ENCODE measurements at places on chromosomes 13 and 19. TPM values are rescaled to one million over a fixed set of nuclear protein-coding genes. Genes with fewer than 3 reads are reported as not detected.

GRCh38 chr19:30634131-30634830 lies 262.1 kb downstream of the ZNF536 start:
- H3K27ac ChIP-seq = no peak overlapping the region

- peaks cover 100% of the 10 kb centered on the region for H3K4me1 ChIP-seq
- H3K27me3 ChIP-seq = no peaks in the 10 kb centered on the region
- H3K27ac ChIP-seq = peak overlapping the region; percentile 98
- no peaks in the 10 kb centered on the region for H3K36me3 ChIP-seq
Observed at GRCh38 chr19:13057744-13058143, 44.9 kb downstream of the LYL1 start.

DNA sequence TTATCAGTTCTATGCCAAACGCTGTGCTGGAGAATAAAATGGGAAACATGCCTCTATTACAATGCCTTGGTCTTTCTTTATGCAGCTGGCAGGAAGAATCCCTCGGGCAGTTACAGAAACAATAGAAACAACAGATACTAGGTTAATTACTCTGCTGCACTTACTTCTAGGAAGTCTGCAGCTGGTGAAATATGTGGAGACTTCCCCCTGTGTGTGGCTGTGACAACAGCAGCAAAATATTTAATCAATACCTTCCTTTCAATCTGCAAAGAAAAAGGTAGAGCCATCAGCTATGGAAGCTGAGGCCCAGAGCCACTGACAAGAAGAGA lies 9.9 kb downstream of the STOML3 start:
- no peak overlapping the region for H3K27ac ChIP-seq
- no peaks in the 10 kb centered on the region for H3K36me3 ChIP-seq
- H3K4me1 ChIP-seq = no peaks in the 10 kb centered on the region
- no peaks in the 10 kb centered on the region for H3K27me3 ChIP-seq

- H3K4me1 ChIP-seq = peaks cover 16% of the 10 kb centered on the region
- no peak overlapping the region for H3K4me3 ChIP-seq
- no peaks in the 10 kb centered on the region for H3K36me3 ChIP-seq
- no peak overlapping the region for H3K27ac ChIP-seq
Observed at GRCh38 chr19:39303373-39304184, 7.4 kb downstream of the IFNL1 start.

DNA sequence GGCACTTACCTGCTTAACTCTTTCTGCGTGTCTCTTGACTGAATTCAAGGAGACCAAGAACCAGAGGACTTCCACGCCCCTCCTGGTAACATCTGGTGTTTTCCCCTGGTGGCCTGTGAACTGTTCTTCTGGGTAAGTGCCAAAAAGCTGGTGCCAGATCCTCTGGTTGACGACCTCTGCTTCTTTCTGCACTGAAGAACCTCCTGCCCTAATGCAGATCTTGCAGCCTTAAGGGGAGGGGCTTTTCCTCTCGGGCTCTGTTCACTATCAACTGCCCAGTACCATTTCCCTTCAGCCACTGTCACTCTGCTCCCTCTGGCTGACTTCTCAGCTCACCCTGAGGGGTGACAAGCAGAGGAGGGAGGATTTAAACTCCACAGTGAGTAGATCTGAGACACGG lies 6.1 kb upstream of the ERVV-1 start:
- no peaks in the 10 kb centered on the region for H3K36me3 ChIP-seq
- H3K27ac ChIP-seq = no peak overlapping the region
- no peaks in the 10 kb centered on the region for H3K4me1 ChIP-seq
- DNase-seq = no peak
- no peaks in the 10 kb centered on the region for H3K27me3 ChIP-seq
- no peak overlapping the region for H3K4me3 ChIP-seq

DNA sequence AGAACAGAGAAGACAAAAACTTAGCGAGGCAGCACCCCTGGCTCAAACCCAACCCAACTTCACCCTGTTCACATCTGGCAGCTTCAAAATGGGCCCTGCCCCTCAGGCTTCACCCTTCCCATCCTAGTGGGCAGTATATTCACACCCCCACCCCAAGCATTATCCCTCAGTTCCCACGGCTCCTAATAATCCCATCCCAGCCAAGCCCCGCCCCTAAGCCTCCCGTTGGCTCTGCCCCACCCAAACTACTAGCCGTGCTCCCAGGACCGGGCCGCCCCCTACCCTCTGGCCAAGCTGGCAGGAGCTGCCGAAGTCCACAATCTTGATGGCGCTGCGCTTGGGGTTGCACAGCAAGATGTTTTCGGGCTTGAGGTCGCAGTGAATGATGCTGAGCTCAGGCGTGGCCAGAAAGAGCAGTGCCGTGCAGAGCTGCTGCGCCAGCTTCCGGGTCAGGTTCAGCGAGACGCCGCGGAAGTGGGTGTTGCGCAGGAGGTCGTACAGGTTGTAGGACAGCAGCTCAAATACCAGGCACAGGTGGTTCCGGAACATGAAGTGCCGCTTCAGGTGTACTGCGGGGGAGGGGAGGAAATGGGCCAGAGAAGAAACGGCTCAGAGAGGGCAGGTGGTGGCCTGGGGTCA lies 5.8 kb downstream of the DYRK1B start:
- peaks cover 42% of the 10 kb centered on the region for H3K4me1 ChIP-seq
- H3K36me3 ChIP-seq = peaks cover 68% of the 10 kb centered on the region
- H3K27ac ChIP-seq = no peak overlapping the region
- no peak for DNase-seq
- H3K27me3 ChIP-seq = no peaks in the 10 kb centered on the region
- no peak overlapping the region for H3K4me3 ChIP-seq

DNA sequence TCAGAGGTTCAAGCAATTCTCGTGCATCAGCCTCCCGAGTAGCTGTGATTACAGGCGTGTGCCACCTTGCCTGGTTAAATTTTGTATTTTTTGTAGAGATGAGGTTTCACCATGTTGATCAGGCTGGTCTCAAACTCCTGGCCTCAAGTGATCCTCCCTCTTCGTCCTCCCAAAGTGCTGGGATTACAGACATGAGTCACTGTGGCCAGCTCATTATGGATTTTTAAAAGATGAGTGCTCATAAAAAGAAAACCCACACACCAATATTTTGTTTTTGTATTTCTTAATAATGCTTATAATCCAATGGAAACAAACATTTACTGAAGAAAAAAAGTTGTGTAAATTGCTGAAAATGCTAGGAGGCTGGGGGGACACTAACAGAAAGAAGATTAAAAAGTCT lies 5.0 kb upstream of the MICU2 start:
- no peak for DNase-seq
- H3K27me3 ChIP-seq = no peaks in the 10 kb centered on the region
- H3K27ac ChIP-seq = no peak overlapping the region
- H3K36me3 ChIP-seq = no peaks in the 10 kb centered on the region
- no peaks in the 10 kb centered on the region for H3K4me1 ChIP-seq

DNA sequence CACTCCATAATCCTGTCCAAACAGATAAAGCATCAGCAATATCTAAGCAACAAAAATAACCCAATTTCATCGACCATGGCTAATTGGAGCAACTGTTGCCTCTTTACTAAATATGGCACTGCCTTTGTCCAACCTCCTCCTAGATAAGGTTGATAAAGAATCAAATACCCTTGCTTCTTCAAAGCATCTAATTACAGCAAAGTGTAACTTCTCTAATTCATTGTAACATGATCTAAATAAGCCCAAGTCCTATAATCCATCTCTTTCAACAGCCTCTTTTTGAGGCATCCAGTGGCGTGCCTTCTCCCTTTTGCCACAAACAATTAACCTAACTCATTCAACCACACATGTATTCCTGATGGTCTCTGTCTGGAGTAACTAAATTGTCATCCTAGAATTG lies 81.7 kb upstream of the KLHL1 start:
- no peaks in the 10 kb centered on the region for H3K36me3 ChIP-seq
- no peak for DNase-seq
- no peaks in the 10 kb centered on the region for H3K27me3 ChIP-seq
- H3K27ac ChIP-seq = no peak overlapping the region
- no peaks in the 10 kb centered on the region for H3K4me1 ChIP-seq

GRCh38 chr19:47794526-47794925 lies 9.8 kb downstream of the TPRX1 start:
- H3K36me3 ChIP-seq = no peaks in the 10 kb centered on the region
- H3K4me1 ChIP-seq = peaks cover 8% of the 10 kb centered on the region
- DNase-seq = no peak
- H3K27ac ChIP-seq = no peak overlapping the region
- H3K4me3 ChIP-seq = no peak overlapping the region

GRCh38 chr19:28247243-28247642 lies 965.7 kb downstream of the UQCRFS1 start:
- H3K4me3 ChIP-seq = no peak overlapping the region
- no peaks in the 10 kb centered on the region for H3K27me3 ChIP-seq
- H3K27ac ChIP-seq = no peak overlapping the region
- H3K4me1 ChIP-seq = no peaks in the 10 kb centered on the region
- H3K36me3 ChIP-seq = no peaks in the 10 kb centered on the region

- no peak overlapping the region for H3K4me3 ChIP-seq
- no peak for DNase-seq
- no peak overlapping the region for H3K27ac ChIP-seq
- H3K4me1 ChIP-seq = peaks cover 26% of the 10 kb centered on the region
- no peaks in the 10 kb centered on the region for H3K36me3 ChIP-seq
- peaks cover 8% of the 10 kb centered on the region for H3K27me3 ChIP-seq
Observed at GRCh38 chr19:42098781-42099180, 22.8 kb downstream of the ZNF574 start.

- H3K27ac ChIP-seq = no peak overlapping the region
- DNase-seq = no peak
- H3K4me1 ChIP-seq = no peaks in the 10 kb centered on the region
- no peaks in the 10 kb centered on the region for H3K36me3 ChIP-seq
- no peak overlapping the region for H3K4me3 ChIP-seq
Observed at GRCh38 chr13:76848596-76848995, 37.6 kb downstream of the KCTD12 start.

DNA sequence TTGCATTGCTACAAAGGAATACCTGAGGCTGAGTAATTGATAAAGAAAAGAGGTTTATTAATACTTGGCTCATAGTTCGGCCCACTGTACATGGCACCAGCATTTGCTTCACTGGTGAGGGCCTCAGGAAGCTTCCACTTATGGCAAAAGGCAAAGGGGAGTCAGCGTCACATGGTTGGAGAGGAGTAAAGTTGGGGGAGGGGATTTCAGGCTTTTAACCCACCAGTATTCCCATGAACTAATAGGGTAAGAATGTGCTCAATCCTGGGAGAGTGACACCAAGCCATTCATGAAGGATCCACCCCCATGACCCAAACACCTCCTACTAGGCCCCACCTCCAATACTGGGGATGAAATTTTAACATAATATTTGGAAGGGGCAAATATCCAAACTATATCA lies 82.5 kb upstream of the MYCBP2 start:
- H3K36me3 ChIP-seq = no peaks in the 10 kb centered on the region
- no peaks in the 10 kb centered on the region for H3K4me1 ChIP-seq
- H3K4me3 ChIP-seq = no peak overlapping the region
- no peaks in the 10 kb centered on the region for H3K27me3 ChIP-seq
- no peak overlapping the region for H3K27ac ChIP-seq
- DNase-seq = no peak

GRCh38 chr13:85724546-85725432 lies 74.4 kb downstream of the SLITRK6 start:
- no peaks in the 10 kb centered on the region for H3K36me3 ChIP-seq
- no peaks in the 10 kb centered on the region for H3K4me1 ChIP-seq
- H3K4me3 ChIP-seq = no peak overlapping the region
- H3K27me3 ChIP-seq = no peaks in the 10 kb centered on the region

DNA sequence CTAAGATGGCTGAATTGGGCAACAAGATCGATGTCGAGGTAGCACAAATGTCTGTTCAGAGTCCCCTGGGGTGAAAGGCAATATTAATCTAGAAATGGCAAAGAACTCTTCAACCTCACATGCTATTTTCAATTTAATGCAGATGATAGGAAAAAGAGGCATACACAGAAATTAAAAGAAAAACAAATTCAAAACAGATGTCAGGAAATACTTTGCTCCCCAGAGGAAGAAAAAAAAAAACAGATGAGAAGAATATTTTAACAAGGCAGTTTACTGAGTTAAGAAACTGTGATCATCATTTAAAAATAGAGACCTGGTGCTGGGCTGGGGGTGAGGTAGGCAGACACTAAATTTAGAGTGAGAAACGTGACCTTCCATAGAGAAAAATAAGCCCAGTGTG lies 421.9 kb upstream of the ARGLU1 start:
- H3K4me3 ChIP-seq = no peak overlapping the region
- no peaks in the 10 kb centered on the region for H3K36me3 ChIP-seq
- no peaks in the 10 kb centered on the region for H3K27me3 ChIP-seq
- no peaks in the 10 kb centered on the region for H3K4me1 ChIP-seq
- no peak for DNase-seq

GRCh38 chr13:42990291-42991232 lies 1.5 kb downstream of the EPSTI1 start:
- no peak for DNase-seq
- peaks cover 19% of the 10 kb centered on the region for H3K4me1 ChIP-seq
- H3K4me3 ChIP-seq = peak overlapping the region; percentile 79
- H3K36me3 ChIP-seq = no peaks in the 10 kb centered on the region
- H3K27ac ChIP-seq = peak overlapping the region; percentile 75
- no peaks in the 10 kb centered on the region for H3K27me3 ChIP-seq

DNA sequence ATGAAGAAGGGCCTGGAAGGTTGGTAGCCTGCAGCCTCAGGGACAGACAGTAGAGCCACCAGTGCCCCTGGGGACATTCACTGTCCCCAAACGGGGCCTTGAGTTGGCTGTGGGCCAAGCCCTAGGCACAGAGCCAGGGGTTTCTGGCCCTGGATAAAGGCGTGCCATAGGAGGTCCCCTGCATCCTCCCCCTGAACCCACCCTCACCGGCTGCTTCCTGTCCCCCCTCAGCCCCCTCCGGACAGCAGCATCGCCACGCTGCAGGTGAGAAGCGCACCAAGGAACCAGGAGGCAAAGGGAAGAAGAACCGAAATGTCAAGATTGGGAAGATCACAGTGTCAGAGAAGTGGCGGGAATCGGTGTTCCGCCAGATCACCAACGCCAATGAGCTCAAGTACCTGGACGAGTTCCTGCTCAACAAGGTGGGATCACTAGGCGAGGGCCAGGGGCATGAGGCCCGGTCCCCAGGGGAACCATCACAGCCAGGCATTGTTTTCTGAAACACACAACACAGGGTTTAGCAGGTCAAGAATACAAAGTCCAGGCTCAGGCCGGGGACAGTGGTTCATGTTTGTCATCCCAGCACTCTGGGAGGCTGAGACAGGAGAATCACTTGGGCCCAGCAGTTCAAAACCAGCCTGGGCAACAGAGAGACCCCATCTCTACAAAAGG lies 14.6 kb upstream of the USE1 start:
- no peak overlapping the region for H3K4me3 ChIP-seq
- H3K4me1 ChIP-seq = no peaks in the 10 kb centered on the region
- no peaks in the 10 kb centered on the region for H3K27me3 ChIP-seq
- no peak for DNase-seq
- peaks cover 69% of the 10 kb centered on the region for H3K36me3 ChIP-seq

GRCh38 chr13:52760077-52760476 lies 20.5 kb upstream of the CNMD start:
- H3K27ac ChIP-seq = no peak overlapping the region
- H3K4me1 ChIP-seq = no peaks in the 10 kb centered on the region
- no peak overlapping the region for H3K4me3 ChIP-seq
- no peak for DNase-seq
- no peaks in the 10 kb centered on the region for H3K36me3 ChIP-seq

LRRC25 gene
- 6.6 TPM for total RNA-seq

COL5A3 gene
- 29.1 TPM for total RNA-seq

WDR87 gene
- not detected for total RNA-seq

IQCN gene
- total RNA-seq = 1.3 TPM

ZNF358 gene
- total RNA-seq = 129 TPM
